ENCODE measurements at places on chromosomes 16 and 17.

GRCh38 chr16:69169051-69169450 is 17.9 kb upstream of the SNTB2 start:
- DNase-seq, result no peak

DNA sequence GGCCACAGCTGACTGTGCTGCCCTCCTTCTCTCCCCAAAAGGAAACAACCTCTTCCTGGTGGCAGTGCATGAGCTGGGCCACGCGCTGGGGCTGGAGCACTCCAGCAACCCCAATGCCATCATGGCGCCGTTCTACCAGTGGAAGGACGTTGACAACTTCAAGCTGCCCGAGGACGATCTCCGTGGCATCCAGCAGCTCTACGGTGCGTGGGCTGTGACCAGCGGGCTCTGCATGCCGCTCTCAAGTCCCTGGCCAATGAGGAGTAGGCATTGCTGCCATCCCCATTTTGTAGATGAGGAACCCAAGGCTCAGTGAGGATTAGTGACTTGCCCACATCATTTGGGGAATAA is 14.9 kb downstream of the MMP15 start:
- no peak for DNase-seq

GRCh38 chr16:66617728-66618127 is 13.2 kb downstream of the CMTM3 start:
- no peak for DNase-seq

GRCh38 chr16:78770353-78771091 is 671.1 kb downstream of the WWOX start:
- peak; percentile 39 for DNase-seq

DNA sequence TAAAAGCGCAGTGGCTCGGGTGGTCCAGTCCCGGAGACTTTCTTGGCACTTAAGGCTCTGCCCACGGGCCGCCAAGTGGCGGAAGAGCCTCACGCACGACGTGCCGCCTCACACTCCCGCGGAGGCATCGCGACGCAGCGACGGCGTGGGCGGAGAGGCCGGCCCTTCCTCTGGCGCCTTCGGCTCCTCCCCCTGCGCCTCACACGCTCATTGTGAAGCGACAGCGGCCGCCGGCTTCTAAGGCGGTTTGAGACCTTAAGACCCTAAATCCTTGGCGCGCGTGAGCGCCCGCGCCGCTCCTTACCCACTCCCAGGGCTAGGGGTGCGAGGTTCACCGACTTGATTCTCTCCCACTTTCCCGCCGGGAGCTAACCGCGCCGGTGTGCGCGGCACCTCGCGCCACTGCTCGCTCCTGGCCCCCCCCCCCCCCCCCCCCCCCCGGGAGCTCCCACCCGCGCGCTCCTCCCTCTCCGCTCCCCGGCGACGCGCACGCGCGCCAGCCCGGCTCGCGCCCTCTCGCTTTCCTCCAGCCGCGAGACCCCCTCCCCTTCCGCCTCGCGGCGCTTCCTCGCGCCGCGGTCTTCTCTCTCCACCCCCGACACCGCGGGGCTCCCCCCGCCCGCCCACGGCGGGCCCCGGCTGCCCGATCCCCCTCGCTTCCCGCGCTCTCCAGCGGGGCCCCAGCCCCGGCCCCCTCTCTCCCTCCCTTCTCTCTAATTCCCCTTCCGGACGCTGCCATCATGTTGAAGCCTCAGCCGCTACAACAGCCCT is at the start of gene ATXN2L:
TSS of gene ATXN2L (plus strand) at position 480 of the 771 bp plus-strand sequence. CDS start at position 741, 261 bp downstream.
- DNase-seq, result peak; percentile 79

DNA sequence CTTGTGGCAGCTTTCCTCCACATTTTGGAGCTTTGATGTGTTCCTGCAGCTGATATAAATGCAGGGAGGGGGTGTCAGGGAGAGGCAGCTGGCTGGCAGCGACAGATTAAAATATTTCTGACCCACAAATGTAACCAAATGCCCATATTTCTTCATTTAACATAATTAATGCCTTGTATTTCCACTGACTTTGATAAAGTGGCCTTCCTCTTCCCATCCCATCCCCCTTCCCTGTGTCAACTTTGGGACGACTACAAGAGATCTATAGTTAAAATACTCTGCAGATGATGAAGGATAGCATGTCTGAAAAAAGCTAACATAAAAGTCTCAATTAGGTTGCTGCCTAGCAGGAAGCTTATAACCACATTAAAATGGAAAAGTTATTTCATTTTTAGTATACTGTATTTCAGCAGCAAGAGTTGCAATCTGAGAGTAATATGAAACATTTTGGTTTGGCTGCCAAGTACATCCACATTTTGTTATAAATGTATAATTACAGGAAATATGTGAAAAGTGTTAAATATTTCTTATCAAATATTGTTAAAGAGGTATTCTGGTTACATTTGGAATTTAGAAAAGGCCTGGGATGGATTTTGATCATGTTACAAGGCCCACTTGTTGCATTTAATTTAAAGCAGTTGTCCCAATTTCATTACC is 238.7 kb upstream of the TBX2 start:
- no peak for DNase-seq

DNA sequence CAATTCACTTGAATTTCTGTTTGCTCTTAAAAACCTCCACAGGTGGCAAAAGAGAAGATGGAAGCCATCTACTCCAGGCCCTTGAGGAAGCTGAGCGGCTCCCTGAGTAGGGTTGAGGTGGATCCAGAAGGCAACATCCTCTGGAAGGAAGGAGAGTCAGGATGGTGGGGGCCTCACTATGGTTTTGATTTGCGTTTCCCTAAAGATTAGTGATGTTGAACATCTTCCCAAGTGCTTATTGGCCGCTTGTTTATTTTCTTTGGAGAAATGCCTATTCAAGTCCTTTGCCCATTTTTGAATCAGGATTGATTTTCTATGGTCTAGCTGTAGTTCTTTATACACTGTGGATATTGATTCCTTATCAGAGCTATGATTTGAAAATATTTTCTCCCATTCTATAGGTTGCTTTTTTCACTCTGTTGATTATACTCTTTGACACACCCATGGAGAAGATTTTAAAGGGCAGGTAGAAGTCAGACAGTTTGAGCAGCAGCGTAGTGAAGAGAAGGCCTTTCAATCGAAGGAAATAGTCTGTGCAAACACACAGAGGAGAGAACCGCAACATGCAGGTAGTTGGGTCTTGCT is 58.6 kb downstream of the WSB1 start:
- no peak for DNase-seq

GRCh38 chr17:13698832-13699231 is 97.1 kb upstream of the HS3ST3A1 start:
- DNase-seq, result no peak

DNA sequence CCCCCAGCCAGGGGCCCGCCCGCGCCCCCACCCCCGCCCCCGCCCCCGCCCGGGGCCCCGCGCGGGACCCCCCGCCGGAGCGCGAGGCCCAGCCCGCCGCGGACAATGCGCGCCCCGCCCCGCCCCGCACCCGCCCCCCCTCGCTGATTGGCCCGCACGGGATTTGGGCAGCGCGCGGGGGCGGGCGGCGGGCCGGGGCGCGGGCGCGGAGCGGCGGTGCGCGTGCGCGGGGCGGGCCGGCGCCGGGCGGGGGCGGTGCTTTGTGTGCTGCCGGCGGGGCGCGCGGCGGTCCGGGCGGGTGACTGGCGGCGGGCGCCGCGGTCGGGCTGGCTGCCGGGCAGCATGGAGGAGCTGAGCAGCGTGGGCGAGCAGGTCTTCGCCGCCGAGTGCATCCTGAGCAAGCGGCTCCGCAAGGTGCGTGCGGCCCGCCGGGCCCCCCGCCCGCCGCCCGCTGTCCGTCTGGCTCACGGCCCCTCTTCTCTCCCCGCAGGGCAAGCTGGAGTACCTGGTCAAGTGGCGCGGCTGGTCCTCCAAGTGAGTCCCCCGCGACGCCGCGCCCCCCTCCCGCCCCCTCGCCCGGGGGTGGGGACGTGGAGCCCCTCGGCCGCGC is at the start of gene CBX2:
TSS of gene CBX2 (plus strand) at position 255 of the 610 bp plus-strand sequence. CDS start at position 343, 88 bp downstream.
- DNase-seq, result peak; percentile 53

- DNase-seq, result no peak
Measured at GRCh38 chr17:66537502-66537901, 235.1 kb downstream of the PRKCA start.

DNA sequence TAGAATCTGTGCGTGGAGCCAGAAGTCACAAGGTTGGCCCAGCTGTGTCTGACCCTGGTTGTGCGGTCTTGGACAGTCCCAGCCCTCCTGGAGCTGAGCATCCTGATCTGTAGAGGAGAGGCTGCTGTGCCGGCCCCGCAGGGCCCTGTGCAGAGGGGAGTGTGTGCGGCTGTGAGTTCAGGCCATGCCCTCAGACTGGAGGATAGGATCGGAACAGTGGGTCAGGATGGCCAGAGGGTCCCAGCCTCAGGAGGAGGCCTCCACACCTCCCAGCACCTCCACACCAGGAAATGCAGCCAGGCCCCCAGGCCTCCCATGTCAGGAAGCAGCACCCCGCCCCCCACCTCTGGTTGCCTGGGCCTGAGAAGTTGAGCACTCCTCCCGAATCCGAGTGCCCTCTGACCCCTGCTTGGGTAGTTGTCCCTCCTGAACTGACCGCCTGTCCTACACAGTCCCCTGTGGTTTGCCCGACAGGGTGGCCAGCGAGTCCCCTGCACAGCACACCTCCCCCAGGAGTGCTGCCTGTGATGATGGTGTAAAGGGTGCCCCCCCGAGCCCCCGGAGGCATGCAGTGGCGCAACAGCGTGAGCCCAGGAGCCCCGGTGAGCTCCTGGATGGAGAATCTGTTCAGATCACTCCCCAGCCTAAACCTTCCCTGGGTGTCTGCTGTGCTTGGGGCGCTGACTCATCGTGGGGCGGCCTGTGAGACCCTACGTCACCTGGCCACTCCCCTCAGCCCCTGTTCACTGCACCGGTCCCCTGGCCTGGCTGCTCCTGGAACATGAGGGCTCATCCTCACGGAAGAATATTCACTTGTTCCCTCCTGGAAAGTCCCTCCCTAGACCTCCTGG is 285.2 kb downstream of the SEC14L1 start:
- DNase-seq, result no peak

DNA sequence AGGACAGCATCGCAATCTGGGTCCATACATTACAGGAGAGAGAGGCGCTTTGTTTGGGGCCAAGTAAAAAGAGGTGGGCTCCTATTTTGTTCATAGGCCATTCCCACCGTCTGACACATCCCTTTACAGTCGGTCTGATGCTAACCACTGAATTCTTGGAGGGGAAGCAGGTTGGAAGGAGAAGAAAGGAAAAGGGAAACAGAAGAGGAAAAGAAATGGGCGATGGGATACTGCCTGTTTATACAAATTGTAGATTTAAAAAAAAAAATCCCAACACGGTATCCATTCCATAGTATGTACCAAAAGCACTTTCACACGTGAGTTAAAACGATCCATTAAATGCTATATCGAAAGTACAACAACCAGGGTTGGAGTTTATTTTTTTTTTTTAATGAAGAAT is 4.0 kb upstream of the ZFHX3 start:
- no peak for DNase-seq

GRCh38 chr17:33012522-33013033 is 20.9 kb downstream of the SPACA3 start:
- no peak for DNase-seq

DNA sequence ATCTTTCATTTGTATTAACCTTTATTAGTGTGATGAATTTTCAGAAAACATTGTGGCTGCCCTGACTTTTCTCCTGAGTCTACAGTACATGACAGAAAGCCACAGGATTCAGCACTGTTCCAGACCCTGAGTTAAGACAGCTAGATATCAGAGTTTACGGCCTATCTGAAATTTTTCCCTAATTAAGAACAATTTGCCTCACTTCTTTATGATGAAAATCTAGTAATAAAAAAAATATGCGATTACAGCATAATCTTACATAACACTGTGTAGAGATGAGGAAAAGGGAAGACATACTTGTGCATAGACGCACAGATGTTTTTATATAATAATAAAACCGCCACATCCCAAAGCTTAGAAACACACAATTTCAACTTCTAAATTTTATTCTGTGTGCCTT is 7.3 kb downstream of the SPOP start:
- no peak for DNase-seq

- no peak for DNase-seq
Measured at GRCh38 chr17:62737513-62737912, 70.6 kb downstream of the MARCHF10 start.

All from NCI-H2107 (cell line).